ENCODE measurements at places on chromosomes 3 and 15.

DNA sequence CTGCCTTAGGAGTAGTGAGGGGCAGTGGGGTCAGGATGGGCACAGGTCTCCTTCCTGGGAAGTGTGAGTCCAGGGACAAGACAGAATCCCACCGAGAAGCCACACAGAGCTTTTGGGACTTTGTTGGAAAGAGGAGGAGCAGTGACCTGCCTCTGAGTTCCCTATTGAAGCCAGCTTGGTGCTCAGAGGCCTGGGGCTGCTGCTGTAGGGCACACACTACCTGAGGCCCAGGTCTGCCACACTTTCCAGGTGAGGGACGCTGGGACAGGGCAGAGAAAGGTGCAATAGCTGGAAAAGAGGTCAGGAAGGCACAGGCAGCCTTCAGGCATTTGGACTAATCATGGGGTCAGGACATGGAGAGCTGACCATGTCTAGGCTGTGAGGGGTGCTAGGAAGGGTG is 67.7 kb downstream of the SCN5A start:
- no peak for DNase-seq

DNA sequence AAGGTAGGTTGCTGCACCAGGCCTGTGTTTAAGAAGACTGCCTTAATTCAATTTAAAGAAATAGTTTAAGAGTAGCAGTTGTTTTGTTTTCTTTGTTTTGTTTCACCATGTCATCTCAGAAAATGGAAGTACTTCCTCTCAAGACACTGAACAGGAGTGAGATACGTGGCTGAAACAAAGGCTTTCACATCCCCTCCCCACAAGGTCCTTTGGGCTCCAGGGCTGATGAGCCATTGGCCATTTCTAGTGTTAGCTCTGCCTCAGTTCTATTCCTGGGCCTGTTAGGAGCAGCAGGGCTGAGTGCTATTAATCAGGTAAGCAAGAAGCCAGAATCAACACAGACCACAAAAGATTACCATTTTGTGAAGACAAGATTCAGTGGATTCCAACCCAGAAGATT is 132.8 kb downstream of the KCNAB1 start:
- no peak for DNase-seq

DNA sequence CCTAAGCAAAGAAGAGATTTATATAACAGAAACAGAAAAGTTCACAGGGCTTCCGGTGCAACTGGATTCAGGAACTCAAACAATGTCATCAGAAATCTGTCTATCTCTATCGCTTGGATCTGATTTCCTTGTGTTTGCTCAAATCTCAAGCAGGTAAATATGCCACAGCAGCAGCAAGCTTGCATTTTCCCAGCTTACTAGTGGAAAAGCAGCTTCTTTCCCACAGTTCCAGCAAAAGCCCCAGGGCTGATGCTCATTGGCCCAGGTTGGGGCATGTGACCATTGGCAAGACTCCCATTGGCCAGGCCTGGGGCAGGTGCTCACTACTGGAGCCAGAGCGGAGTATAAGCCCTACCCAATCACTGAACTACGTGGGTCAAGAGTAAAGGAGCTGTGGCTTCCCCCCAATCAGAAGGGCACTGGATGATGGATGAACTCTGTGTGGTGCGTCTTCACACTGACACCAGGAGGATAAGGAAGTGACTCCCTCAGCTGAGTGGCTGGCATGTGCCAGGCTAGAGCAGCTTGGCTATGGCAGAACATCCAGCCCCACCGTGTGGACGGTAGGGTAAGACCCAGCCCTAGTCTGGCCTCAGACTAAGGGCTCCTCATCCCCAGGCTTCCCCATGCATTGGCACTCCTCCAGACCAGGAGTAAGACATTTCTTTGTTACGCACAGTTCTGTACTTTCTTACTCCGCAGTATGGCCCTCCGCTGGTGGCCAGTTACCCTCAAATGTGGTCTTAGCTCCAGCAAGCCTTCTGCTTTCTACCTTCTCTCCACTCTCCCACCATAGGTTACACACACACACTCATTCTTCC is 13.1 kb upstream of the VIPR1 start:
- no peak for DNase-seq

GRCh38 chr3:11445883-11446282 is 173.7 kb downstream of the ATG7 start:
- no peak for DNase-seq

GRCh38 chr3:12158387-12159226 is at the start of gene TIMP4:
TIMP4 (minus strand) TSS chr3:12158912; CDS start chr3:12158840, 72 bp downstream.
- DNase-seq = no peak

GRCh38 chr15:33262306-33262705 is 48.5 kb upstream of the RYR3 start:
- no peak for DNase-seq

DNA sequence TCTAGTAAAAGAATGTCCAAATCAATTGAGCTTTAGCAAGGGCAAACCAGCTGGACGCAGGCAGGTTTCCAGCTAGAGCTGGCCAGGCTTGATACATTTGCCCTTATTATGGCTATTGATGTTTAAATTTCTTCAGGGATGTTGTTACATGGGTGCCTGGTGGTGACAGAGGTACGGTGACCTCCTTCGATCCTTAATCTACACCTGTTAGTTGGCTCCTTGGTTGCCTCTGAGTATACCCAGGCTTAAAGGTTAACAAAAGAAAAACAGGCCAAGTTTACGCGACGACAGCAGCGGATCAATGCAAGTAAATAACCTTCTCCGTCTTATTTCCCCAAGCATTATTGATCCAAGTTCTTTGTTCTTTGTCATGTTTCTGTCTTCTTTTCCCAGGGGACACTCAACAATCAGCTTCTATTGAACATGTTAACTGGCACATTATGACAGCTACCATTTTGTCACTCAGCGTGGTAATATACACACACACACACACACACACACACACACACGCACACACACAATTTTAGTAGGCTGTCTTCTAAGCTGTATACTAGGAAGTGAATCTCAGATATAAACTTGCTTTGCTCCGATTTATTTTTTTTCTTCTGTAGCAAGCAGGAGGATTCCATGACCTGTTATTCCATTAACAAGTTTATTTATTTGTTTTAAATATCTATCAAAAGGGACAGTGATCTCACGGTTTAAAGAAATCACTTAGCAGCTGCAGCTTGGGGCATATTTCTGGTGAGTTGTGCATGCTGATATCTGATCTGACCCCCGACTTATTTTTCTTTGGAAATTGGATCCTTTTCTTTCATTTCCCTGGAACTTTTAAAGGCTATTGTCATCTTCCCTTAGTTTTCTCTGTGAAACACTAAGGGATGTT is 844.7 kb downstream of the MCTP2 start:
- no peak for DNase-seq

DNA sequence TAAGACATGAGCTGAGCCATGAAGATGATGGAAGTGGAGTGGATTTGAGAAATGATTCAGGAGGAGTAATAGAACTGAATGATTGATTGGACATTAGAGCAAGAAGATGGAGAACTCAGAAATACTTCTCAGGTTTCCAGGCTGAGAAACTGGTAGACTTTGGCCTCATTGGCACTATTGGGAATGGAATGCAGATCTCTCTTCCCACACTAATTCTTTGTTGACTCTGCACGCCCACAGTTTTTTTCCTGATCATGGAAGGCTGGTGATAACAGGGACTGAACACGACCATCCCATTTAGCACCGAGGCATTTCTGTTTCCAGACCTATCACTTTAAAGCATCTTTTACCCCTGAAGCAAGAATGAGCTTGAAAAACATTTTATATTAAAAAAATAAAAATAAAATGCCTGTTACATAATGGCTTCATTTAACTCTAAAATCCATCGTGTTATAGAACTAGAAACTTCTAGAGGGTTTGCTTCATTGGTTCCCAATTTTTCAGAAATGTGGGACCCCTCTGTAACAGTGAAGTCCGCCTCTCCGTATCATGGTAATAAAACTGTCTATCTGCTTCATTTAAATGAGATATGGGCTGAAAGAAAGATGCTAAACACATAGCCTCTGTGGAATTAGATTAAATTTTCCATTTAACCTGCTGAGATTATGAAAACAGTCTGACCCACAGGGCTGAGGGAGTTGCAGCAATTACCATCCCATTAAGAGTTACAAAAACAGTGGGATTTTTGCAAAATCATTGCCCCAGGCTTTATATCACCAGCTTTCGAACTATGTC is 562.0 kb upstream of the CFAP20DC start:
- no peak for DNase-seq

DNA sequence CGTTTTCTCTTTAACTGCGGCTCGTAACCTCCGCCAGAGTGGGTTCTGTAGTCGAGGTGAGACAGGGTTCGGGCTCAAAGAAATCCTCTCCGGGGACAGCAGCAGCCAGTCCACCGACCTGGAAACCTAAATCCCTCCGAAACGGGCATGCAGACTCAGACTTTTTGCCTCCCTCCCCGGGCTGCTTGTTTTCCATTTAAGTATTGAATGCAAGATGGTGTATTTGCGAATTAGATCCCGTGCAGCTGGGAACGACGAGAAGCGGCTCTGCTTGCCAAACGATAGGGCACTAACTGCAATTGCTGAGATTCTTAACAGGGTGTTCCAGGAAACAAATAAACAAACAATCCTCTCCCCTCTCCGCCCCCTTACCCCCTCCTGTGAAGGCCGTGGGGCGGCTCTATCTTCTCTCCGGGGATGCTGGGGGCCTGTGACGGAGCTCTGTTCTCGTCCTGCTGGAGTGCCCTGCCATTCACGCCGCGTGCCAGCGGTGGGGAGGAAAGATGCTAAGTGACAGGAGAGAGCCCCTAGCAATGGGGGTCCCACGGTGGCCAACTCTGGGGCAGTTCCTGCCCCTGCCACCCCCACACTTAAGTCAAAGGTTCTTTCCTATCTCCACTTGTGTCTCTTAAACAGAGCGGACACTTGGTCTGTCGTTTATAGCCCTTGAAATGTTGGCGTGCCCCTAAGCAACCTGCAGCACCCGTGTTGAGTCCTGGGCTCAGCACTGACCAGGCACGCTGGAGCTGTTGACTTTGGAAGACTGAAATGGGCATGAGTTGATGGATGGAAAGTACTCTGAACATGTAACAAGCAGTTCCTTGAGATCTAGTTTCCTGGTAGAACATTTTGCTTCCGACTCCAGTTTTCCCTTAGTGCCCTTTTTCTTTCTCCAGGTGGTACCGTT is 1.3 kb upstream of the ETV5 start:
- DNase-seq = no peak

GRCh38 chr3:146091397-146091796 is 69.6 kb downstream of the PLOD2 start:
- no peak for DNase-seq

DNA sequence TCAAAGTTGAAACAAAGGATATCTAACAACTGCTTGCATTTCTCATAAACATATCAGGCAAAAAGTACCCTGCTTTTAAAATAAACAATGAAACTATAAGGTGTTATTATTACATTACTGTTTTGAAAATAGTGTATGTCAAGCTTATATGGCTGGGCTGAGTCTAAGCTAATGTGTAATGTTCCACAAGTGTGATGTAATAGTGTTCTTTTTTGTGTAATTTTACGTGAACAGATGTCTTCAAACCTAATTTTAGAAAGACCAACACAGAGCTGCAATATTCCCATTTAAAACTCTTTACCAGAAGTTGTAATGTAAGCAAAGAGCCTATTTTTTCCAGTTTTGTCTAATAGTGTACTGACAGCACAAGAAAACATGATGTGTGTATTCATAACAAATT is 34.0 kb downstream of the MINDY2 start:
- no peak for DNase-seq

DNA sequence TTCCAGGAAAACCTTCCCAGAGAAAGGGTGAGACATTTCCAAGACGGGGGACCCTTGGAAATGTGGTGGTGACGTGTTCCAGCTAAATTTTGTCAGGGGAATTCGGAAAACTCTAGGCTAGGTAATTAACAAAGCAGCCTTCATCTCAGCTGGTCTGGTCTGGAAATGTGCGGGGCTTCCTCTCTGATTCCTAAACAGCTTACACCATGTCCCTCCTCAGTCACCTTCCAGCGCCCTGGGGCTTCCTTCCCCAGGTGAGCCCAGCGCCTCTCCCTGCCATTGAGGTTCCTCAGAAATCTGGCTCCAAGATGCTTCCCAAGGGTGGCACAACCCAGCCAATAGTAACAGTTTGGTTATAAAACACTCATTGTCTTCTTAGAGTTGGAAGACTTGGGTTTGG is 571 bp downstream of the ACAD9 start:
- no peak for DNase-seq

- DNase-seq = no peak
These were observed 579 bp upstream of the PLAAT1 start for GRCh38 chr3:193240436-193240849.

Data from NCI-H1436 treated with DMSO at 0.1 percent for 48 hours (cell line).